NCI-H2081 treated with DMSO at 0.1 percent for 48 hours (cell line): ENCODE measurements at places on chromosomes 5 and 9.

- no peak for DNase-seq
These were observed 128.0 kb upstream of the IL12B start for GRCh38 chr5:159458217-159458711.

GRCh38 chr5:89168766-89169165 is 285.8 kb upstream of the MEF2C start:
- no peak for DNase-seq

DNA sequence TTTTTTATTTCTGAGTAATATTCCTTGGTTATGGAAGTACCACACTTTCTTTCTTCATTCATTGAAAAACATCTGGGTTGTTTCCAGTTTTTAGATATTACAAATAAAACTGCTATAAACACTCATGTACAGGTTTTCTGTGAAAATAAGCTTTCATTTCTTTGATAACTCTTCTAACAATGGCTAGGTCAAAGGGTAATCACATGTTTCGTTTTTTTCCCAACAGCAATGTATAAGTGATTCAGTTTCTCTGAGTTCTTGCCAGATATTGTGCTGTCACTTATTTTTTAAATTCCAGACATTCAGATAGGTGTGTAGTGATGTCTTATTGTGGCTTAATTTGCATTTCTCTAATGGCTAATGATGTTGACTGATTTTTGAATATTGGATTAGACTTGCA is 16.7 kb upstream of the TNPO1 start:
- DNase-seq: no peak

GRCh38 chr5:92560698-92561401 is 1020.2 kb downstream of the NR2F1-AS1 start:
- DNase-seq: no peak

DNA sequence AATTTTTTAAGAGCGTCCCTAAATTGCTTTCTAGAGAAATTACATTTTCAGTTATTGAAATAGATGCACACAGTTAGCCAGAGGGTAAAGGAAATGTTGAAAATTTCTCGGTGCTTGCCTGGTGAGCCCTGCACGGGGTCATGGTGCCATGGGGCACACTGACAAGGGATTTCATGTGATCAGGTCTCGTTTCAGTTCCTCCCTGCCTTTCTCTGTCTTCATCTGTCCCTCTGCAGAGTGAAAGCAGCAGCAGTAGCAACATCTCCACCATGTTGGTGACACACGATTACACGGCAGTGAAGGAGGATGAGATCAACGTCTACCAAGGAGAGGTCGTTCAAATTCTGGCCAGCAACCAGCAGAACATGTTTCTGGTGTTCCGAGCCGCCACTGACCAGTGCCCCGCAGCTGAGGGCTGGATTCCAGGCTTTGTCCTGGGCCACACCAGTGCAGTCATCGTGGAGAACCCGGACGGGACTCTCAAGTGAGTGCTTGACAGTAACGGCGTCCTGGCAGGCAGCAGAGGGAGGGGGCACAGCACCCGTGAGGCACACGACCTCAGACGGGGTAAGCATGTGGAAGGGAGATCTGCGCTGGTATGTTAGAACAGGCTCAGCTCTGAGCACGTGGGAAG is 89.1 kb upstream of the OTULINL start:
- no peak for DNase-seq

DNA sequence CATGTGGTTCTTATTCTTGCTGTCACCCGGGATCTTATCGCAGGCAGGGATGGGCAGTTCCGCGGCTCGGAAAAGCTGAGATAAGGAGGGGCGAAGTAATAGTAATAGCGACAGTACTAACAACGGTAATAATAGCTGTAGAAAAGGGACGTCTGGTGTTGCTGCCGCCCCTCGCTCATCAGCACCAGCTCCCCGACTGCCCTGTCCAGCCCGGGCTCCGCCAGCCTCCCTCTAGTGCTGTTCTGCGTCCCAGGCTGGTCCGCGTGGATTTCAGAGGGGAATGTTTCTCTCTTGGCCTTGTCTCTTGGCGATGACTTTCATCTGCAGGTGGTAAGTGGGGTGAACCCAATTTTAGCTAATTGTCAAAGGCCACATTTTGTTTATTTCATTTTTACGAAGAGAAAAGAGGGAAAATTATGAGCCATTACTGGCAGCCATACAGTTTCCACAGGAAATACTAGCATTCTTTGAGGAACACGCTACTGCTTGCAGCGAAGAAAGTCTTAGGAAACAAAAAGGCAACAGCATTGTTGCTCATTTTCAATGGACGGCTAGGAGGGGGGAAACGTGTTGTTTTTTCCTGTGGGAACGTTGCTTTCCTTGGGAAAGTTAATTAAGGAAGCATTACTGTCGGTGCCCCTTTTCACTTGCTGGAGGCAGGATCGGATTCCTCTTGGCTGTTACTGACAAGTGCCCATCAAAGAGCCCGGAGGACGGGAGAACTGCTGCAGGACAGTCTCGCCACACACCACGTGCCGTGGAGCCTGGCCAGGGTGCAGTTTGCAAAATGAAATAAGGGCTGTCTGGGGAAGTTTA is 762 bp downstream of the SNCAIP start:
- no peak for DNase-seq

GRCh38 chr5:16082053-16082452 is 97.5 kb downstream of the MARCHF11 start:
- no peak for DNase-seq

- DNase-seq: no peak
These were observed 597 bp downstream of the SLC31A1 start for GRCh38 chr9:113221800-113222481.

GRCh38 chr5:17120209-17120608 is 97.2 kb upstream of the BASP1 start:
- no peak for DNase-seq

DNA sequence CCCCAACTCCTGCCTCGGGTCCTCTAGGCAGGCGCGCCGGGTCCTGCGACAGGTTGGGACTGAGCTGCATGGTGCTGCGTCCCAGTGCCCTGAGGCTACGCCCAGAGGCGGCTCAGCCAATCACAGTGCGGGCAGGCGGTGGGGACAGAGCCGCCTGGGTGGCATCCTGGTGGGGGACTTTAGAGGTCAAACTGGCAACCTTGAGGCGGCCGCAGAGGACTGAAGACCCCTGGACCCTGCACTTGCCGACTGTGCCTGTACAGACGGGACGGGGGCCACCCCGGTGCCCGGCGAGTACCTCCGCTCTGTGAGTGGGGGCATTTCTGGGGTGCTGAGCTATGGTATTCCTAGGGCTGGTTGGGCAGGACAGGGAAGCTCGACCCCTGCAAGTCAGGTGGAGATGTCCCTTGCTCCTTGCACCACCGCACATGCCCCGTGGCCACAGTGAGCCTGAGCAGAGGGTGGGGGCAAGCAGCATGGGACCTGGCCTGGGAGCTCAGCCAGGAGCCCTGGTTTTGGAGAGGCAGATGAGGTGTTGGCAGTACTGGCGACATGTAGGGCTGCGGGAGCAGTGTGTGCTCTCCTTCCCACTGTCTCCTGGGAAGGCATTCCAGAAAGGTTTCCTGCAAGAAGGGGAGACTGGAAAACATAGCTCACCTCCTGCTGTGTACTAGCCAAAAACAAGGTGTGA is 45.5 kb downstream of the CTSL start:
- no peak for DNase-seq

- no peak for DNase-seq
These were observed 91.9 kb upstream of the CHD1 start for GRCh38 chr5:99020698-99021048.

- DNase-seq: no peak
These were observed 76.3 kb upstream of the PCA3 start for GRCh38 chr9:76687861-76688391.

DNA sequence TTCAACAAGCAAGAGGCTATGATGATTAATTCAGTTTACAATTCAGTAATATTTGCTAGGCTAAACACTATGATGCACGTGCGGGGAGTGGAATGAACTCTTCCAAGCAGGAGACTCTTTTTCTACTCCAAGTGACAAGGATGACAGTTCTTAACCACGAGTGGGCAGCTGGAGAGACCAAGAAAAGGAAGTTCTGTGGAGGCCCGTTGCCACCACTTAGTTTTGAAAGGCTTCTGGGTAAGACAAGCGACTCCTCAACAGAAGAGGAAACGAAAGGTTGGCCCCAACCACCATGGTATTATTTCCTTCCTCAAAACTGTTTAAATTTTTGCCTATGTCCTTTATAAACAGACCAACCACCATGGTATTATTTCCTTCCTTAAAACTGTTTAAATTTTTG is 2.8 kb downstream of the DCAF12 start:
- no peak for DNase-seq

- no peak for DNase-seq
These were observed 12.3 kb downstream of the F2RL1 start for GRCh38 chr5:76831110-76831452.

DNA sequence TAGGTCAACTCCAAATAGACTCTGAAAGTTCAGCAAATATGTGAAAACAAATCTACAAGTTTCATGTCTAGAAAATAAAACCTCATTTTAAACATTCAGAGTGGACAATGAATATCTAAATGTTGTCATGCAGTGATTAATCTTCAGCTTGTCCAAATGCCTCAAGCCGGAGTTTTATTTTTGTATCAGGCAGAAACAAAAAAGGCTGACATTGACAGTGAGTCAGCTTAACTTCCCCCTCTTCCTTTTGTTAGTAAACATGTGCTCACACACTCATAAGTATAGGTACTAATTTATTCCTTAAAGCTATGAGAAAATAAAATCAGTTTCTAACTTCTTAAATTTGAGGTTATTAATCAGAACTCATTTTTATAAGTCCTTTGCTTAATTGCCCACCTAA is 467.9 kb upstream of the DAB2 start:
- DNase-seq: no peak

- DNase-seq: no peak
These were observed 73.3 kb downstream of the RXRA start for GRCh38 chr9:134399435-134400056.

- no peak for DNase-seq
These were observed 499.1 kb downstream of the DMAC1 start for GRCh38 chr9:7300484-7300883.

DNA sequence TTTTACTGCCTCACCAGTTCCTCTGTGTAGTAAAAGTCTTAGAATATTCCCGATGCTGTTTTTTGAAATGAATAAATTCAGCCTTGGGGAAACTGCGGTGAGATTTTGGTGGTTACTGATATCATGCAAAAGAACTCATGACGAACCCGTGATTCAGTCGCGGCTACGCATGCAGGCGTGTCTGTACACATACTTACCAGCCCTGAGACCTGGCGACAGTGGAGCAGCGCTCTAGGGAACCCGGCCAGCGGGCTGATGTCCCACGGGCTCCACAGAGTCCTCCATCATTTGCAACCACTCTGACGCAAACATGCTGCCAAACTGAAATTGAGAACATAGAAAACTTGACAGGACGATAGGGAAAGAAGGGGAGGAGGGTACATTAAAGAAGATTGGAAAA is 315.6 kb upstream of the DAB2 start:
- DNase-seq: no peak

DNA sequence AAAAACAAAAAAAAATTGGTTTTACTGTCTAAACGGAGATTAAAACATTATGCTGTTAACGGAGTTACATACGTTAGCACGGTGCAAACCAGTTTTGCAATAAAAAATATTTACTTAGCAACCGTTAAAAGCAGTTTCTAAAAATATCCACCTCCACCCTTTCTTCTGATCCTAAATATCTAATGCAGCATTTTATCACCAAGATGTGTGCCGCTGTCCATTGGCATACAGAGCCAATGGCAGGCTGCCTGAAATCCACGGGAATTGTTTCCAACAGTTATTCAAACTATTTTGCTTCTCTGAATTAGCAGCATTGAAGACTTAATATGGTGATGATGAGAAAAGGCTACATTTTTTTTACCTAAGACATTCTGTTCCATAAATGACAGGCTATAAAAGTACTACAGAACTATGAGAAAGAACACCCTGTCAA is 61.6 kb downstream of the CSNK1A1 start:
- no peak for DNase-seq

- no peak for DNase-seq
These were observed 69.6 kb upstream of the LRRTM2 start for GRCh38 chr5:138944527-138945322.

DNA sequence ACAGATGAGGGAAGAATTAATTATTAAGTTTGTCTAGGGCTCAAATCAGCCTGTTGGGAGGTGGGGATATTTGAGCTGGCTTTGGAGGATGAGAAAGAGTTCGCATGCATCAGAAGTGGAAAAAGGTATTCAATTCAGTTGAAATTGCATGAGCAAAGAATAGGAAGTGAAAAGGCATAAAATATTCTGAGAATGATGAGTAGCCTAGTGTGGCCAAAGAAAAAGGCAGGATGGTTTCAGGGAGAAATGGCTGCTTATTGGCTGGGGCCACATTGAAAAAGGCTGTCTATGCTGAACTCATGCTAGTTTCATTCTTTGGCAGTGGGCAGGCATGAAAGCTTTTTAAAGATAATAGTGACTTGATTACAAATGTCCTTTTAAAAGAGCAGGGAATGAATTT is 235.4 kb upstream of the RIOK2 start:
- DNase-seq: no peak

GRCh38 chr9:122095010-122095767 is 2.1 kb upstream of the TTLL11 start:
- DNase-seq: no peak

DNA sequence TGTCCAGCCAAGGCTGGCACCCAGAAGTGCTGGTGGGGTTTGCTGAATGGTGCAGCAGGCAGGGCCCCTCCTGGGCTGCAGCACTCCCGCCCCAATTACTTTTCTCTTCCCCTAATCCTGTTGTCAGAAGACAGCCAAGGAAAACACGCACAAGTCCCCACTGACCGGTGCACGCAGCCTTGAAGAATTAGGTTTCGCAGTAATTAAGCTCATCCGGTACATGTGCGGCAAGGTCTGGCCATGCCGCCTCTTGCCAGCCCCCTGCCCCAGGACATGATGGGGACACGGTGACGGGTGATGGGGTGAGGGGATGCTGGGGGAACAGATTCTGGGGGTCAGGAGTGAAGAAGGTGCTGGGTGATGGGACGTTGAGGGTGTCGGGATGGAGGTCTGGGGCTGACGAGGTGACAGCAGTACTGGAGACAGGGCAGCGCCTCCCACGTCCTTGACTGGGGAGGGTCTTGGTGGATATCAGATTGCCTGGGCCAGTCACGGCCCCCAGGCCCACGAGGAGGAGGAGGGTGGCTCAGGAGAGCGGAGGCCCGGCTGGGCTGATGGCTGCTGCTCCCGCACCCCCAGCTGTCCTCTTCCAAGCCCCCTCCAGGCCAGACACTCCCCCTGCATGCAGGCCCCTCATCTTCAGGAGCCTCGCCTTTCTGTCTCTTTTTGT is 34.9 kb downstream of the BARX1 start:
- no peak for DNase-seq

- no peak for DNase-seq
These were observed 3.6 kb downstream of the SVEP1 start for GRCh38 chr9:110575945-110576344.

GRCh38 chr9:99356512-99356971 is 134.5 kb downstream of the SEC61B start:
- DNase-seq: no peak

GRCh38 chr5:142846406-142846805 is 76.2 kb downstream of the ARHGAP26 start:
- DNase-seq: no peak

DNA sequence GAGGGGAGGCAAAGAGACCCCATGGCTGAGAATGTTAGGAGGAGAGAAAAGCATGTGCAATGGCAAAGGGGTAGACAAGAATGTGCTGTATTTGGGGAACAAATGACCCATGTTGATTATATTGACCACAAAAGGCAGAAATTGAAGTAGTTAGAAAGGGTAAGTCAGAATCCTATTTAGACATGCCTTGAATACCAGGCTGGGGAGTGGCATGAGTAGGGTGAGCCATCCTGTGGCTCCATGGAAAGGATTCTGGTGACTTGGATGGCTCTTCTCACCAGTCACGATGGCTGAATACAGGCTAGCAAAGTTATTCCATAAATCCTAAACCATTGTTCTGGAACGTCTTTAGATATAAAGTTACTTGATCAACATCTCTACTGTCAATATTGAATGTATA is 73.4 kb upstream of the MEF2C start:
- no peak for DNase-seq

- no peak for DNase-seq
These were observed 50.5 kb upstream of the MAMDC2 start for GRCh38 chr9:69993110-69993509.
